Esophagus muscularis mucosa (tissue), 4 donors: ENCODE measurements at places on chromosomes 2 and 18. TPM values are rescaled to one million over a fixed set of nuclear protein-coding genes. Genes with fewer than 3 reads are reported as not detected.

- peaks cover 10% of the 10 kb centered on the region for H3K4me1 ChIP-seq
- H3K27ac ChIP-seq, result no peak overlapping the region
- no peaks in the 10 kb centered on the region for H3K36me3 ChIP-seq
- no peak for DNase-seq
These were observed 126.4 kb downstream of the CACNB4 start for GRCh38 chr2:151972241-151973012.

- H3K4me3 ChIP-seq, result peak overlapping the region; percentile 83
- H3K27me3 ChIP-seq, result no peaks in the 10 kb centered on the region
- no peak for DNase-seq
- H3K4me1 ChIP-seq, result peaks cover 27% of the 10 kb centered on the region
These were observed 1.2 kb upstream of the HES6 start for GRCh38 chr2:238240757-238241711.

The TCF7L1 gene
- 11.6 TPM for total RNA-seq

- H3K4me3 ChIP-seq, result no peak overlapping the region
- H3K4me1 ChIP-seq, result peaks cover 49% of the 10 kb centered on the region
- H3K27ac ChIP-seq, result no peak overlapping the region
- H3K36me3 ChIP-seq, result no peaks in the 10 kb centered on the region
- DNase-seq, result no peak
These were observed 46.4 kb downstream of the SLC8A1 start for GRCh38 chr2:40405465-40405864.

GRCh38 chr2:46053564-46053963 is 243.6 kb upstream of the EPAS1 start:
- H3K4me1 ChIP-seq, result no peaks in the 10 kb centered on the region
- H3K4me3 ChIP-seq, result no peak overlapping the region
- no peak overlapping the region for H3K27ac ChIP-seq
- DNase-seq, result no peak

DNA sequence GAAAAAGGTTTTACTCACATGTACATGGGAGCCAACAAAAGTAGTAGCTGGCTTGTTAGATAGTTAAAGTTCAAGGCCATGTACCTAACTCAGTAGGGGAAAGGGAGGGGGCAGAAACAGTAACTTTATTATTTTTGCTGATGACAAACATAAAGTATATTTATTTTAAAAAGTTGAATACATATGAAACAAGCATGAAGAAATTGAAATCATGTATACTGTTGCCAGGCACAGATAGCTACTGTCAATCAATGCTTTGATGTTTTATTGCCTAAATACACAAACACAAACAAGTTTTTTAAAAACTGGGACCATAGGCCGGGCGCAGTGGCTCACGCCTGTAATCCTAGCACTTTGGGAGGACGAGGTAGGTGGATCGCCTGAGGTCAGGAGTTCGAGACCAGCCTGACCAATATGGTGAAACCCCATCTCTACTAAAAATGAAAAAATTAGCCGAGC is 7.6 kb upstream of the PSD4 start:
- no peaks in the 10 kb centered on the region for H3K27me3 ChIP-seq
- no peak for DNase-seq
- no peaks in the 10 kb centered on the region for H3K4me1 ChIP-seq
